Stimulated activated CD8-positive, alpha-beta memory T cell treated with anti-CD3 and anti-CD28 coated beads, Interleukin-4, amount 100 ng/mL, for 4 hours (primary cell): ENCODE measurements at places on chromosomes 7 and 10.

DNA sequence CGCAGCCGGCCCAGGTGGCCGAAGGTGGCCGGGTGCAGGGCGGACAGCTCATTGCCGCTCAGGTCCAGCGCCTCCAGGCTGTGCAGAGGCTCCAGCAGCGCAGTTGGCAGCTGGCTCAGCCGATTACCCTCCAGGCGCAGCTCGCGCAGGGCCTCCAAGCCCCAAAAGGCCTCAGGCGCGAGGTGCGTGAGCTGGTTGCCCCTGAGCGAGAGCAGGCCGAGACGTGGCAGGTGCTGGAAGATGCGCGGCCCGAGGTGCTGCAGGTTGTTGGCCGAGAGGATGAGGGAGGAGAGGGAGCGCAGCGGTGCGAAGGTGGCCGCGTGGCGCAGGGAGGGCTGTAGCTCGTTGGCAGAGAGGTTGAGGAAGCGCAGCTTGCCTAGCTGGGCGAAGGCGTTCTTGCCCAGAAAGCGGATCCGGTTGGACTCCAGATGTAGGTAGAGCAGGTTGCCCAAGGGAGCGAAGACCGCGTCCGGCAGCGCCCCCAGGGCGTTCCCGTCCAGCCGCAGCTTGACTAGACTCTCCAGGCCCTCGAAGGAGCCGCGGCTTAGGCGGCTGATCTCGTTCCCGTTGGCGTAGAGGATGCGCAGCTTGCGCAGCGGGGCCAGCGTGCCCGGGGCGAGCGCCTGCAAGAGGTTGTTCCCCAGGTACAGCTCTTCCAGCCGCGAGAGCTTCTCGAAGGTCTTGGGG is 923 bp downstream of the TRIL start:
- DNase-seq: no peak

DNA sequence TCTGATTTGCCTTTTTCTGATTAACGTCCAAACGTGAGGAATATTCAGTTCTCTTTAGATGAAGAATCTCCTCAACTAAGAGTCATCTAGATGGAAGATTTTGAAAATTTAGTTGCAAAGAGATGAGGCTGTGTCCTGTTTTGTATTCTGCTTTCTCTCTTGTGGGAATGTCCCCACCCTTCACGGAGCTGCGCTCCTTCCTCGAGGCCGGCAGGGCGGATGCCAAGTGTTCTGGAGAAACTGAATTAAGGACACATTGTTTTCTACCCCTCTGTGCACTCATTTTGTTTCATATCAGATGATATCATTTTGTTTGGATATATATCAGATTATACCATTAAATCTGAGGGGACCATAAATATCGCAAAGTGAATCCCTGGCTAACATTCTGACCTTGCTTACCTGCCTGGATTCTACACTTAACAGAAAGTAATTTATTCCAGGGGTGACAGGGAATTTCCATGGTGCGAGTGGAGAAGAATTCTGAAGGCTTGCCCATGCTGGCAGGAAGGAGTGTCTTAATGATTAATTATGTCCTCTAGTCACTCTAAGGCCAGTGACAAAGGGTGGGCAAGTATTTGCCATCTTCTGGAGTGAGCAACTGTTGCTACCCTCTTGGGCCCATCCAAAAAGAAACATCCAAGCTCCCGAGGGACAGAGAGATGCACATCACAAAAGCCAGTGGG is 47.9 kb upstream of the IGFBP3 start:
- no peak for DNase-seq

DNA sequence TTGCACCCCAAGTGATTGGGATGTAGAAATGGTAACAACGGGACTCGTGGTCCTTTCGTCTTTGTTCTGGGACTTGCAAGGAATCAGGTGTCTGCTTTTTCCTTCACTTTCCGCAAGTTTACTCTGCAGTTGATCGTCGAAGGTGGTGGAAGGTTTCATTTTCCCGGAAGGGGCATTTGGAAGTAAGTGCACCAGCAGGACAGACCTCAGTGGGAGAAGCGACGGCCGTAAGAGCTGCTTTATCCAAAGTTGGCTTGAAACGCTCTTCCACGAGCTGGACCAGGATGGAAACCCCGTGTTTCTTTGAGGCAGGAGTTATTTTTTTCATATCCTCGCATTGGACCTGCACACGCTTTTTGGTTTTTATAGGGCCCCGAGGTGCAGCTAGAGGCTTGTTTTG is 1.2 kb downstream of the BRI3 start:
- DNase-seq: no peak

GRCh38 chr7:151864081-151864480 is 12.8 kb downstream of the PRKAG2 start:
- DNase-seq: no peak

DNA sequence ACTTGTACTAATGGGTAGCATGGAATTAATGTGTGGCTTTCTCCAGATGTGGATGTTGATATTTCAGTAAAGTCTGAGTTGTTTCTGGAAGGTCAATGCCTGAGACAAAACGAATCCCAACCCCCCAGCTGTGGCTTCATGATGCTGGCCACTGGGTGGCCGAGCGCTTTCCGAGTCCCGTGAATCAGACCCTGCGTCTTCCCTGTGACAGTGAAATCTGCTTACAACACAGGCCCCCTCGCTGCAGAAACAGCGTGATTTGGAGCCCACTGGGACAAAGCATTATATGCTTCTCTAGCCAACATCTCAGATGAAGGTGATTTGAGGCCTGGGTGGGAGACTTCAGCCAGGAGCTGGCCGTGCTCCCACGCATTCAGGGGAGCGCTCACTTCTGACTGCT is 124.7 kb downstream of the WDR37 start:
- no peak for DNase-seq

DNA sequence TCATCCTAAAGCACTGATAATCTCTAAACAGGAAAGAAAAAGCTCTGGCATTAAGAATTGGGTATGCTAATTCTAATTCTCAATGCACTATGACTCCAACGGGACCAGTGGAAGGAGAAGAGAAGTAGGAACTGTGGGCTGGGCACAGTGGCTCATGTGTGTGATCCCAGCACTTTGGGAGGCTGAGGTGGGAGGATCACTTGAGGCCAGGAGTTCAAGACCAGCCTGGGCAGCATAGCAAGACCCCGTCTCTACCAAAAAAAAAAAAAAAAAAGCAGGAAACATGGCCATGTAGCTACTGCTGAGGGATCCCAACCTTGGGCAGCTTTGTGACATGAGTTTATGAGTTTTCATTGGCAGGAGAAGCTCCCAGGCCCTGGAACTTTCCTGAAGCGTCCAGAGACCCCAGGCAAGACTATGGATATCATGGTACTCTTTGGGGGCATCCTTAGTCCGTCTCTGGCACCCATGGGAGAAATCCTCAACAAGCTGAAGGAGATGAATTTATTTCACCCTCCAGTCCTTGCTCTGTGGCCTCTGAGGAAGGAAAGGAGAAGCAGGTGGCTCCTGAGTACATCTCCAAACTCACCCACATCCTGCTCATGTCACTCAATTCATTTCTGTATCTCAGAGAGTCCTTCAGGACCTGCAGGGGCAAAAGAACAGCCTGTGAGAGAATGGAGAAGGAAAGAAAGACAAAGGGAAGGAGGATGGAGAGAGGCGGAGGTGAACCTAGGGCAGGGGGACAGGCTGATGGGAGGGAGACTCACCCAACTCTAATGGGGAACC is 99.5 kb downstream of the SPDYE5 start:
- DNase-seq: no peak

DNA sequence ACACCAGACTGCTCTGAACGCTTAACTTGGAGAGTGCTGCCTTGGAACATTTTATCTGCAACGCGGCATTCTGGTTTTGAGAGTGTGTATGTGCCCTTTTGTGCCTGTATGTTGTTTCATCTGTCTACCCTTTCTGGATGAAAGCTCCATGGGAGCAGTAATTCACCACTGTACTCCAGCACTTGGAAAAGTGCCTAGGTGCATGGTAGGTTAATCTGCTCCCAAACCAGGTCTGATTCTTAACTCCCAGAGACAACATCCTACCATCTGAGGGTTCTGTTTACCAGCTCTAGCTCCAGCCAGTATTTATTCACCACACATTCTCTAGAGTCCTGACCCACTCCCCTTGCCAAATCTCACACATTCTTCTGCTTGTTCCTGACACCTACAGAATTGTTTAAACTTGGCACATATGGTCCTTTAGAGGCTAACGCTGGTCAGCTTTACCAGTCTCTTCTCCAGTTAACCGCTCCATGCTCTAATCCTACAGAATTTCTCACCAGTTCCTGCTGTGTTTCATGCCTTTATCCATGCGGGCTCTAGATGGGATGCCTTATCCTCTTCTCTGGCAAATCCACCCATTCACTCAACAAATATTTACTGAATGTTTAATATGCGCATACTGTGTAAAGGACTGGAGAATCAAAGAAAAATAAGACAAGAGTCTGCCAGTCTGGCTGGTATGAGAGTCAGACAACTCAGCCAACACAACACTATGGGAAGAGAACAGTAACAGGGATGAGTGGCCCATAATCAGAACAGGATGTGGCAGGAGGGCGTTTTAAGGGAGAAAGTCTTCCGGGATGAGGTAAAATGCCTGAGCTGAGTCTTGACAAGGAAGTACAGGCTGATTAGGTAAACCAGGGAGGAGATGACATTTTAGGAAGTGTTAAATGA is 46.3 kb downstream of the MTPN start:
- no peak for DNase-seq

DNA sequence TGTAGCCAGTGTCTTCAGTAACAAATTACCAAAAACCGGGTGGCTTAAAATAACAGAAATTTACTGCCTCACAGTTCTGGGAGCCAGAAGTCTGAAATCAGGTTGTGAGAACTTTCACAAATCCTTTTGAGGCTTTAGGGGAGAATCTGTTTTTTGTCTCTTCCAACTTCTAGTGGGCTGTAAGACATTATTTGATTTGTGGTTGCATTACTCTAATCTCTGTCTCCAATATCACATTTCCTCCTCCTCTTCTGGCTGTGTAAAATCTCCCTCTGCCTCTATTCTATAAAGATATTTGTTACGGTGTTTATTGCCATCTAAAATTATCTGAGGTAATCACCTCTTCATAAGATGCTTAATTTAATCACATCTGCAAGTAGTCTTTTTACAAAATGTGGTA is 1039.6 kb upstream of the LRRN3 start:
- DNase-seq: no peak

- no peak for DNase-seq
These were observed 323.1 kb downstream of the TFEC start for GRCh38 chr7:115707258-115708012.

GRCh38 chr7:24727154-24728120 is 29.8 kb downstream of the GSDME start:
- no peak for DNase-seq

DNA sequence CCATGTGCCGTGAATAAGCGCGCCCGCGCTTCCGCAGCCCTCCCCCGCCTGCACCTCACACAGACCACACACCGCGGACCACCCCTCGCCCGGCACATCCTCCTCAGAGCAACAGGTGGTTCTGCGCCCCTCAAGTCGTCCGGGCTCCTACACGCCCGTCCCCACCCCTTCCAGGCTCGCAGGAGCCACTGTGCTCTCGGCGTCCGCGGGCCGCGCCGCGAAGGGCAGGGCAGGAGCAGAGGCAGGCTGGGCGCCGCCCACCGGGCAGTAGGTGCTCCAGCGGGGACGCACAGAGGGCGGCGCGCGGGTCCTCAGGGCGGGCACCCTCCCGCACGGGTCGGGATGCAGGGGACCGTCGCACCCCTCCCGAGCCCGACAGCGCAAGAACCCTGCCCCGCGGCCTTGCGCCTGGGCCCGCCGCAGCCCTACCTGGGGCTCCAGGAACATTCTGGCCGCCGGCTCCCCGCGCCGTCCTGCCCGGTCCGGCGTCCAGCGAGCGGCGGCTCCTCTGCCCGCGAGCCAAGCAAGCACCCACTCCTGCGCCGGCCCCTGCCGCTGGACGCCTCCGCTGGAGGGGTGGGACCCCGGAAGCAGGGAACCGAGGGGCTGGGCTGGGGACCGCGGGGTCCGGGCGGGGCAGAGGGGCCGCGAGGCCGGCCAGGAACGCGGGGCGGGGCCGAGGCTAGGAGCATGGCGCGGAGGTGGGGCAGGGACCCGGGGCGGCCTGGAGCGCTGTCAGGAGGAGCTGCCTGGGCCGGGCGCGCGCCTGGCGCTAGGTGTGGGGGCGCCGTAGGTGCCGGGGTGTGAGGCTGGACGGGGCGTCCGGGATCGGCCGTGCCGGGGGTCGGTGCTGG is 37.4 kb downstream of the RASGEF1A start:
- peak; percentile 48 for DNase-seq

GRCh38 chr7:93856323-93856722 is 34.2 kb downstream of the TFPI2 start:
- no peak for DNase-seq

DNA sequence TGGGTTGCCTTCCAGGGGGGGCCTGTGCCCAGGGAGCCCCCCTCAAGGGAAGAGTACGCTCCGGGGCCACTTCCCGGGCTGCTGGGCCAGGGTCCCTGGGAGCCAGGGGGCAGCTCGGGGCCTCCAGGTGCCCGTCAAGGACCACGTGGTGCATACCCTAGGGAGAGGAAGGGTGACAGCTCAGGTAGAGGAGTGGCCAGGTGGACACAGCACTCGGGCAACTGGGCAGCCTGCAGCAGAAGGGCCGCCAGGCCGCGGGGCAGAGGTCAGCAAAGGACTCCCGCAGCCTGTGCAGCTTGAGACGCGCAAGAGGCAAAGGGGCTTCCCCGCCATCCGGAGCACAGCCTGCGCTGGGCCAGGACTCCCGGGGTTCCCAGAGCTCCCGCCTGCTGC is 26.4 kb downstream of the AP5Z1 start:
- no peak for DNase-seq

DNA sequence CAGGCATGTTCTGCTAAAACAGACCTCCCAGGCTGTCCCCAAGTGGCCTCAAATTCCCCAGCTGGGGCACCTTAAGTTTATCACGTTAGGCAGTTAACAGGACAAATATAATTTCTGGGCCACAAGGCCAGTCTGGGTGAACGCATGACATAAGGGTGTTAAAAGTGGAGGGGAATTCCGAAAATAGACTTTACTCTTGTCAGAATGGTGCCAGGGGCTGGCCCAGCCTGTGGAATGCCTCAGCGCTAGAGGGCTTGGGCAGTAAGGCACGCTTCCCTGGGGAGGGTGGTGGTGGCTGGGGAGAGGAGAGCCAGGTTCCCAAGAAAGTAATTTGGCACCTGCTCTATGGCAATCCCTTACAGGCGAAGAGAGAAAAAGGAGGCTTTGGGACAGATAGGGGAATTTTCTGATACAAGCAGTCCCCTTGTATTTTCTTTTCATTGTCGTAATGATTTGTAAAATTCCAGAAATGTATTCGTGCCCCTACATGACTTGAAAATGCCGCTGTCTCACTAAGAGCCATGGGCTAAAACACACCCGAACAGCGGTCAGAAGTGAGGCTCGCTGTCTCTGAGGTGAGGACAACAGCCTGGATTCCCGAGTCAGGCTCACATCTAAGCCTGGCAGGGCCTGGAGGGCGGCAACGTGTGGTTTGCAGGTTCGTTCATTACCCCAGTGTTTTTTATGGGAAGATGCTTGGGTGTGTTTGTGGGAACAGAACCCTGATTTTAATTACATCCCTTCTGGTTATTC is 463.2 kb upstream of the GALNT17 start:
- DNase-seq: no peak

DNA sequence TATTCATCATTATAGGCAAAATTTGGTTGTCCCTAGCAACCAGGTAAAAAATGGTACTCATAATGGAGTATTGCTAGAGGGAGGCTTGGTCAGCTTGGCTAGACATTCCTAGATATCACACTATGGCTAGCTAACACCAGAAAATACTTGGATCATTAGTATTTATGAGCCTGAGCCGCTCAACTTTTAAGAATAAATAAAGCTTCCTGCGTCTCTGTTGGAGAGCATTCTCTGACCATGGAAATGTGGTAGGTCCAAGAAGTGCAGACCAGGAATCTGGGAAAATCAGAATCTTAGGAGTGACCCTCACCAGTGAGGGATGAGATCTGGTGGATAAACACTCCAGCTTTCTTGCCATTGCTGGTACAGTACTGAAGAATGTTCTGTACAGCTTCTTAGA is 157.6 kb upstream of the AGR3 start:
- no peak for DNase-seq

- no peak for DNase-seq
These were observed 63.5 kb downstream of the LGI1 start for GRCh38 chr10:93821051-93821772.
